Smooth muscle cell of the brain vasculature (primary cell): ENCODE measurements at places on chromosomes 2 and 18.

GRCh38 chr2:178700922-178701342, 106.3 kb downstream of the TTN start:
- no peak for DNase-seq

DNA sequence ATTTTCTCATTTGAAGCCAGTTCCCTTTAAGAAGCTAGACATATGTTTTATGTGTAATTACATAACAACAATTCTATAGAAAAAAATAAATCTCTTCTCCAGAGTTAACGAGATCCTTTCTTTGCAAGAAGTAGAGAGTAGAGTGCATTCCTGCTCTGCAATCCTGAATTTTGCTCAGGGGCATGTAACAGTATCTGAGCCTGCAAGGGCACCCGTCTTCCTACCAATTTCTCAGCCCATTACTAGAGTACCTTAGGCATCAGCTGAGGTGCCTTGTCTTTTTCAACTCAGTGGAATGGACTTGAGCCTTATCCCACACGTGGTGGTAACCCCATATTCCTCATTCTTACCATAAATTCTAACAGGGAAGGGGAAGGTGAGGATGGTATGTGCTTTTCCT, 205.9 kb downstream of the IKZF2 start:
- DNase-seq: no peak

DNA sequence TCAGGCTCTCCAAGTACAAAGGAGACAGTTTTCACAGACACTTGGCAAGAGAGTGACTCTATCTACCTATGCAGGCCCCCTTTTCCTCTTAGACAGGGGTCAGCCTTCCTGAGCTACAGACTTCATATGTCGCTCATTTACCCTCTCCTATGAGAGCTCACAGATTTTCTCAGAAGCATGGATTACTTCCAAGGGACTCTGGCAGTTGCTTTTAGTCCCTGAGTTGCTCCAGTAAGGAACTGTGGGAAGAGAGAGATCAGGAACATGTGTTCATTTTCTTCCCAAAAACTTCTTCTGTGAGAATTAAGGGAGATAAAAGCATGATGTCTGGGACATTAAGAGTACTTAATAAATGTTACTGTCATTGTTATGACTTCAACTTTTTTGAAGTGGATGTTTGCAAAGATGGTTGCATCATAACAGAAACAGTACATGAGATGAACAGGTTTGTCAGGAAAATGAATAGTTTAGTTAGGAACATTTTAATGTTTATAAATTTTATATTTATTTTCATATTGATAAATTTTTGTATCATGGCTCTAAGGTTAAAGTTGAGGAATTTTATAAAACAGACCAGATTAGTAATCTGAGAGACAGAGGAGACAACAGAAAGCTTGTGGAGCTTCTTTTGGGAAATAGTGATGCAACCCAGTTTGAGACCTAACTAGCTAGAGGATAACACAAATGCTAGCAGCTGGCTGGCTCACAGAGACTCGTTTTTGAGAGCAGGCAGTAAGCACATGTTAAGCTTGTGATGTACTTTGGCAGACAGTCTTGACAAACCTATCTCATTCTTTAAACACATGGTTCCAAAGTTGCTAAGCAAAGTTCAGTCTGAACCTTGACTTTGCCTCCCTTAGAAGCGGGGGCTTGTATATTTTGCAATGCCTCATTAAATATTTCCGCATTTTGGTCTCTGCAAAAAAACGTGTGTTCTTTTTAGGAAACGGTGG, 21.7 kb upstream of the UGP2 start:
- DNase-seq: no peak

DNA sequence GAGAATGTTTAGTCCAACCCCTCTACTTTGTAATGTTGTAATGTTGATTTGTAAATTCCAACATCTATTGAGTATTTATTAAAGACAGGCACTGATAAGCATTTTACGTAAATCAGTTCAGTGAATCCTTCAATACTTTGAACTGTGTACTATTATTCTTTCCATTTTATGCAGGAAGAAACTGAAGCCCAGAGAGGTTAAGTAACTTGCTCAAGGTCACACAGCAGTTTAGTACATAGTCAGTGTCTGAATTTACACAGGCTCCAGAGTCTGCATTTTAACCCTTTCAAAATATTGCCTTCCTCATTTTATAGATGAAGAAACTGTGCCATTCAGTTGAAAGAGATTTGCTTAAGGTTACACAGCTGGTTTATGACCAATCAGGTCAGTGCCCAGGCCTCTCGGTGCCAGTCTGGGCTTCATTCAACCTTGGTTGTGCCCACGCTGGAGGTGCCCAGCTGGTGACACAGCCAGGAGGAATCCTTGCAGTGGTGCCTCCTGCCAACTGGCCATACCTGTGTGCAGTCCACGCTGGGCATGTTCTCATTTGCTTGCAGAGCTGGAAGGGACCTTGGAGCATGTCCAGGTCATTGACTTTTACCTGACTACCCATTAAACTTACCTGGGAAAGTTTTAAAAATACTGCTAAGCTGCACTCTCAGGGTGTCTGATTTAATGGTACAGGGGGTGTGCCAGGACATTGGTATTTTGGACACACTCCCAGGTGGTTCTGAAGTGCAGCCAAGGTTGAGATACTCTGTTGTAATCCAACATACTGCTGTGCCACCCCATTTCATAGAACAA, 74.3 kb upstream of the CYRIA start:
- DNase-seq: no peak

DNA sequence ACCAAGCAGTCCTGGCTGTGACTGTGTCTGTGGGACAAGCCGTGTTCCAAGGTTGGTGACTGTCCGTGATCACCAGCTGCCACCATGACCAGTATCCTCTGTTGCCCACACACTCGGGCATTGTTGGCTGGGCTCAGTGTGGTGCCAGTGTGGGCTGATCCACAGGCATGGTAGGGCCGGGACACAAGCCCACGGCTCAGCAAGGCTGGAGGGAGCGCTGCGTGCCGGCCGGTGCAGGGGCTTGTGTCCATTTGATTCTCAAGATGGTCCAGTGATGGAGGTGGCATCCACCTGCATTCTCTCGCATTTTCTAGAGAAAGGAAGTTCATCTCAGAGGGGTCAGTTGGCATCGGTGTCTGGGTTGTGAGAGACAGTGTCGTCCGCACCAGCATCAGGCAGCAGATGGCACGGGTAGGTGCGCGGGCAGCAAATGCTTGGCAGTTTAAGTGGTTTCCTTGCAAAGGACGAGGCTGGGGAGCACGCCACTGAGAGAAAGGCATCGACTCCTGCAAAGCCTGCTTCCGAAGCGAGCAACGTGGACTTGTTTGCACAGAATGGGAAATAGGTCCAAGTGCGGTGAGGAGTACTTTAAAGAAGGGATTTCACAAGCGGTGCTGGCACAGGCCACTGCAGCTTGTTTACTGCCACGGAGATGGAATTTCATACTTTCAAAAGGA, 20.9 kb downstream of the TWIST2 start:
- DNase-seq: no peak

GRCh38 chr2:227608561-227609338, 5.9 kb downstream of the SCYGR3 start:
- no peak for DNase-seq
